Hypothalamus (tissue), 51 donors: ENCODE measurements at places on chromosomes 5 and 9.
A peak's percentile ranks its signal among the peaks of the same experiment; 100 is the strongest.

DNA sequence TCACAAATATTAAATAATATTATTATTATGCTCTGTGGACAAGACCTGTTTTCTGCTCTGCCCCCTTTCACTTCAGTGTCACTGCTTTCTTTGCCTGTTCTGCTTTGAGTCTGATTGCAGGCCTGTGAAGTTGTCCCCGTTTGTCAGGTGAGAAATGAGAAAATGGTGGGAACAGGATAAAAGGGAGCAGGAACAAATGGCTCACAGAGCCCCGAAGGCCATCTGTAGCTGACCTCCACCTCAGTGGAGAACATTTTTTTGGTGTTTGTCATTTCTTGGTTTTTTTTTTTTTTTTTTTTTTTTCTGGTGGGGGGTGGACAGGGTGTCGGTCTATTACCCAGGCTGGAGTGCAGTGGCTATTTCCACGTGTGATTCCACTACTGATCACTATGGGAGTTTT, 13.2 kb upstream of the S100Z start:
- no peak for DNase-seq

DNA sequence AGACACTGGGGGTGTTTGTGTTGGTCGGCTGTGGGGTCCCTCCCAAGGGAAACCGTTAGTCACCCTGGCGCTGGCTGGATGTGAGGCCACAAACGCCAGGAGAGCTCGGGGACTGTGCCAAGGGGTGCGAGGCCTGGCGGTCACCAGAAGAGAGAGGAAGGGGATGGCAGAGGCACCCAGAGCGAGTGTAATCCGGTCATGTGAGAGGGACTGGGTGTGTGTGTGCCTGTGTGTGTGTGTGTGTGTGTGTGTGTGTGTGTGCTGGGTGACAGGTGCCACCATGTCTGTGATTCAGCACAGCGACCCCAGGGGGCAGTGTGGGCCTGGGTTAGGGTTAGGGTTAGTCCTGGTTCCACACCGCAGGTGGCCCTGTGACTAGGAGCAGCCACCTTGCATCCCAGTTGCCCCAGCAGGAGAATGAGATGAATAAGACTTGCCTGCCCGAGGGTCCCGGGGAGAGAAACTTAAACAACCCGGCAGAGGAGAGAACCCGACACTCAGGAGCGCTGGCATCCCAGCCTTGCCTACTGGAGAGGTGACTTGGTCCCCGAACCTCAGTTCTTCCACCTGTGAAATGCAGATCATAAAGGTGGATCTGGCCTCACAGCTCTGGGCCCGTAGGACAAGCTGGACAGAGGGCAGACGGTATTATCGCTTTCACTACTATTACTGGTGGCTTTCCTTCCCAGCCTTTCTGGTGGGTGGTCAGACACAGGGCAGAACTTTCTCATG, 1.4 kb upstream of the ADAMTSL2 start:
- DNase-seq, result peak; percentile 47

DNA sequence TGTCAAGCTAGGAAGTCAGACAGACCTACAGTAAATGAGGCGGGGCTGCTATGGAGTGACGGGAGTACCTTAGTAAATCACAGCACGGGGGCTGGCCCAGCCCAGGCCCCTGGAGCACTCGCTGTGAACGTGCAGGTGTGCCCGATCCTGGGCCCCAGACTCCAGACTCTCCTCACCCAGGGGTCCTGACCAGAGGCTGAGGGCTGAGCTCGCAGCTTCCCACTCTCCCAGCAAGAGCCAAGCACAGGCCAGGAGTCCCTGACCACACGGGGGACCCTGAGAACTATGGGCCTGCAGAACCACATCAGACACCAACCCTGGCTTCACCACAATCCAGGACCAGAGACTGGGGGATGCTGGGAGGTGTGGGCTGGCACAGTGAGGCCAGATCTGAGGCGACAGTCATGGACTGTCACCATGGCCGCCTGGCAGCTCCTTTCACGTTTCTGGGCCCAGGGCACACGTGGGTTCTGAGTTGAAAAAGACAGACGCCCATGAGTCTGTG, 73.4 kb downstream of the ADAMTS2 start:
- no peak for DNase-seq

GRCh38 chr5:169569513-169569912, 14.1 kb upstream of the SPDL1 start:
- no peak for DNase-seq

GRCh38 chr9:117116084-117116483, 298.8 kb downstream of the ASTN2 start:
- no peak for DNase-seq

DNA sequence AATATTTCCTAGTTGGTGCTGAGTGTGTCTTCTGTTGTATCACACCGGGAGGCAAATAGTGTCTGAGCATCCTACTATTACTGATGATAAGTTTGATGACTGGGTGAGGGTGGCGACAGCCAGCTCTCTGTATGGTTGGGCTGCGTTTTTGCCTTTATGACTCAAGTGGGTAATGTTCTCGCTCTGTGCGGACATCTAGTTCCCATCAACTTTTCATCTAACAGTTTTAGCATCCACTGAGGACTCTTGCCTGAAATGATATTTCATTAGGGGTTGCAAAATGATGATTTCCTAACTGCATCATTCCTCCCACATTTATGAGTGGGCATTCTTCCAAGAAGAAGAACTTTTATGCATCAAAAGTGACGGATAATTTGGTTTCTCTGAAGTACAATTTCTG, 26.5 kb downstream of the HMCN2 start:
- no peak for DNase-seq

GRCh38 chr9:73565833-73566465, 414.3 kb downstream of the ANXA1 start:
- no peak for DNase-seq

DNA sequence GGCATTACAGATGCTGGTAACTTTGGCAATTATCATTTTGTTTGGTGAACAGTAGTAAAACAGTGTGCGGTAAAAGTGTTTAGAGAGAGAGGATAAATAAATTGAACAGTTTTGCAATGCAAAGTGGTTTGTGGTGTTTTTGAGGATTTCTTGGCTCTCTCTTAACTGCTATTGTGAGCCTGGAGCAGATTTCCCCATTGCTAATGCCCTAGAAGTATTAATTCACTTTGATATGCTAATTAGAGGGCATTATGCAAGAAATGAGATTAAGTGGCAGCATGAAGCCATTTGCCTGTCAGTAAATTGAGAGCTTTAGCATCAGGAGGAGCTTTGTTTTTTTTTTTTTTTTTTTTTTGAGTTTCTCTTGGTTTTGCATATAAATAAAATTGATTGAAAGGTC, 8.2 kb downstream of the PBX3 start:
- no peak for DNase-seq

DNA sequence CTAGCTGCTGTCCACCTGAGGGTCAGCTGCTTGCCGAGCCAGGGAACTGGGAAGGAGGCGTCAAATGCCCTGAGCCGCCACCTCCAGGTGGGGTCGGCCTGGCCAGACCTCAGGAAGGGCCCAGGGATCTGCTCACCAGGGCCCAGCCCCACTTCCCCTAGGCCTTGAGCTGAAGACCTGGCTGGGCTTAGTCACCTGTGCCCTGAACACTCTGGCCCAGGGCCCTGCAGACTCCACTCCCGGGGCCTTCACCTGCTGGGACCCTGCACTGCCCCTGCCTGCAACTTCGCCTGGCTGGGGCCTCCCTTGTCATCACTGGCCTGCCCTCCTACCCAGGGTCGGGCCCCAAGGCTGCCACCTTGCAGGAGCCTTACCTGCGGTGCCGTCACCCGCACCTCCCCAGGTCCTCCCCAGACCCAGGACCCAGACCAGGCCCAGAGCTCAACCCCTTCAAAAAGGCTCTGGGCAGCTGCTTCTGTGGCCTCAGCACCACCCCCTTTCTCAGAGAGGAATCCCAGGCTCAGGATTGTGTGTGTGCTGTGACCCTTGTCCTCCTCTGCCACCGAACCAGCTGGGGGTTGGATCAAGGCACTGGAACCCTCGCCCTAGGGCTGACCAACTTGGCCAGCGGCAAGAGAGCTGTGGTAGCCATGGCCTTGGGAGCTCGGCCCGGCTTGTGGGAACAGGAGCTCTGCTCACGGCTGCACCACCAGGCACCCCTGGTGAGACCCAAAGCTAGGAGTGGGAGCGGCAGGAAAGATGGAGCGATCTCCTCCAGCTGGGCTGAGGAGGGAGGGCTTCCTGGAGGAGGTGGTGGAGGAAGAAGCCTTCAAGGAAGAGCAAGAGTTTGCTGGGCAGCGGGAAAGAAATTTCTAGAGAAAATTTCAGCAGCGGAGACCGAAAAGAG, 1.2 kb upstream of the NELFB start:
- DNase-seq, result no peak

DNA sequence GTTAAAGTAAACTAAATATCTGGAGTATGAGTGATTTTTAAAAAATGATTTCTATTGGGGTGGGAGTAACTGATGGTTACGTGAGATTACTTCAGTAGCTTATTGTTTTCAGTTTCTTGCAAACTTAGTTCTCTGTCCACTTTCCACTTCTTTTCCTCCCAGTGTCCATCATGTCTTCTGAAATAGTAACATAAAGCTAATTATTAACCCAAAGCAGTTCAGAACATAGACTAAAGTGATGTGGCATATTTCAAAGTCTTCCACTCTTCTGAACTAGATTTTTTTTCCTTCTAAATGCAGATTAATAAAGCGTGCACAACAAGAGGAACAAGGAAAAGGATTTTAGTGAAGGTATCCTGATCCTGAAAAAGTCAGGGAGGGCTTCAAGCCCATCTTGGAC, 114.1 kb downstream of the MAN2A1 start:
- no peak for DNase-seq

DNA sequence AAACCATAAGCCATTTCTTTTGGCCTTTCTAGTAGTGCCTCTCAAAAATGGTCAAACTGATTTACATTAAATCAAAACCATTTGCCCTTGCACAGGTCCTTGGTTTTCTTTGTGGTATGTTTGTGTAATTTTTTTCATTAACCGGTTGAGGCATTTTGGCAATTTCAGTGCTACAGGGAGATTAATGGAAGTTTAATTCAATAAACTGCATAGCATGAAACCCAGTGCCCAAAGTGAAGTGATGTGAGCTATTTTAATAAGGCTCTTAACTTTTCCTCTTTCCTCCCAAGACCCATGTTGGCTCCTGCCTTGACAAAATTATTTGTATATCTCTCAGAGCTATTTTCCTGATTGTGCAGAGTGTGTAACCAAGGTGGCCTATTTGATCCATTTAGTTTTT, 326.2 kb upstream of the SEMA6A start:
- no peak for DNase-seq

GRCh38 chr5:55533521-55534435, 986 bp downstream of the PLPP1 start:
- no peak for DNase-seq

DNA sequence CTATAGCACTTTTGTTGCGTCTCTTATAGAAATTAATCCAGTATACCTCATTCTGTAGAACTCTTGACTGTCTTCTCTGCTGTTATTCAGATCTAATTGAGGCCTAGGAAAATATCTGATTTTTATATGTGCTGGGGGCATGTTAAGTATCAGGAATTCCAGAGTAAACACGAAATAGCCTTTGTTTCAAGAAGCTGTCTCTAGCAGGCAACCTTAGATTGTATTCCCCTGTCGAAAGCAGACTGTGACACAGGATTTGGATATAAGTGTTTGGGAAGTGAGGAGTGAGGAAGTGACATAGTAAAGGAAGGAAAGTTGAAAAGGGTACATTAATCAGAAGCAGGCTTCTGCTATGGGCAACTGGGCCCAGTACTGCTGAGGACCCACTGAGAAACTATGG, 72.1 kb upstream of the RASA1 start:
- DNase-seq, result no peak

DNA sequence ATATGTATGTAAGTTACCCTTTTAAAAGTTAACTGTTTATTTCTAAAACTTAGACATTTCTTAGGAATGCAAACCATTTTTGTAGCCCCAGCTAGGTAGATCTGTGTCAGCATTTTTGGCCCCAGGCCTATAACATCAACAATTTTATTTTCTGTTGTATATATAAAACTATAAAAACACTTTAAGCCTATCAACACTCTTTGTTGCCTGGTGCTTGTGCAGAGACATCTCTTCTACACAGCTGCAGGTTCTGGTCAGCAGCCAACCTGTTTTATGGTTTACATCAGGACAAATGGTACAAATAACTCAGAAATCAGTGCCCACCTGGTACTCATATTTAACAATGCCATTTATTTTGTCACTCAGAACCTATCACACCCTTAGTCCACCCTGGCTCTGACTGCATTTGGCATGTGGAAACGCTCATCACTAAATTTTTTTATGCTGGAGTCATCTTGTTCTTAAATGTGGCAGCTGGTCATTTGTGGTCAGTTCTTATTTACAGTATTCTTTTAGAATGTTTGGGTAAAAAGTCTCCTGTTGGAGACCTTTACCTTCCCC, 173.4 kb downstream of the DNAH5 start:
- DNase-seq, result no peak

- no peak for DNase-seq
These were observed 596 bp upstream of the ADAMTS6 start for GRCh38 chr5:65482296-65482735.

DNA sequence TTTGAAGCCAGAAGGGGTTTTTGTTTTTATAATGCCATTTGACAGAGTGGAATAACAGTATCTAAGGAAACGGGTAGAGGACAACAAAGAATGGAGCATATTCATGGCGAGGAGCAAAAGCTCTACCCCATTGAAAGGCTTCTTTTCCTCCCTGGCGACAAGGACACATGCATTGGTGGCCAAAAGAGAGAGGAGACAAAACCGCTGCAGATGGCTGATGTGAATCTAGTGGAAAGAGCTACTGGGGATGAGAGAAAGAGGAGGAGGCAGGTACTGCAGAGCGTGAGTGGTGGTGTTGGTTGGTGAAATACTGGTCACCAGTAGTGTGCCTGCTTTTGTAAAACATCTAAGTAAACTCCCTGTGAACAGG, 491 bp downstream of the APC start:
- no peak for DNase-seq

DNA sequence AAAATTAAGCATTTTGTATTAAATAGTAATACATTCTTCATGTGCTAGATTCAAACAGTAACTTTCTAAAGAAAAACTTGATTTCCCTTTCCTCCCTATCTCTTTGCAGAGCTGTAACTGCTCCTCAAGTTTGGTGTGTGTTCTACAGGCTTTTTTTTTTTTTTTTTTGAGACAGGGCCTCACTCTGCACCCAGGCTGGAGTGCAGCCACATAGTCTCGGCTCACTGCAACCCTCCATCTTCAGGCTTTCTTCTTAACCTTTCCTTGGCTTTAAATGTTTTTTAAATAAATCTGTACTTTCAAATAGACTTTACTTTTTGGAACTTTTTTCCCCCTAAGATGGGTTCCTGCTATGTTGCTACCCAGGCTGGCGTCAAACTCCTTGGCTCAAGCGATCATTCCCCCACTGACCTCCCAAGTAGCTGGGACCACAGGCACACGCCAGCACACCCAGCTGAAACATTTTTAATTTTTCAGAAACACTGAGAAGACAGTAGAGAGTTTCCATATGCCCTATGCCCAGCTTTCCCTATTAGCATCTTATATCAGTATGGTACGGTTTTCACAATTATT, 9.1 kb downstream of the NDFIP1 start:
- no peak for DNase-seq

DNA sequence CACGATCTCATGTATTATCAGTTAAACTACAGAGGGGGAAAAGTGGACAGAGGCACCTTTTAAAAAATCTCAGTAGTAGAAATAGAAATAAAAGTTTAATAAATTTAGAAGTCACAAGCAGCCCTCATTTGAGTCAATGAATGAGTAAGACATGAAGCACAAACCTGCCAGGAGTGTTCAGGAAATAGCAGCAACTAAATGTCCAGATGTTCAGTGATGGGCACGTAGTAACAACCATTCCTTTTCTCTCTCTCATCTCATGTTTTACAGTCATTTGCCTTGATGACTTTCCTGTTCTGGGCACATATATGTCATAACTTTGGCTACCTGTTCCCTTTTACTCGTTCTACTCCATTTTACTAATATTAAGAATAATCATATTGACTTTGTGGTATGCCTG, 17.7 kb downstream of the ISOC1 start:
- no peak for DNase-seq

GRCh38 chr9:128061275-128061960, 5.7 kb downstream of the NAIF1 start:
- no peak for DNase-seq
